Activated T-helper 1 cell treated with anti-CD3 and anti-CD28 coated beads, Interleukin-12 subunit alpha, Interleukin-12 subunit beta, Interleukin-2, Interleukin-4 antibody, amounts not matched to agents 30 ng/mL and 10 ng/mL and 1 ng/mL, durations not matched to agents 14 hours and 24 hours and 36 hours (primary cell): ENCODE measurements at places on chromosomes 4 and X. TPM values are rescaled to one million over a fixed set of nuclear protein-coding genes. Genes with fewer than 3 reads are reported as not detected.

Gene GAGE12E
- total RNA-seq, result not detected in 2 replicates

Gene ENOPH1
- total RNA-seq, result 60.8 and 61.5 TPM in 2 replicates

Gene DNASE1L1
- 12.4 and 14.5 TPM in 2 replicates for total RNA-seq

Gene TMSB15A
- not detected in 2 replicates for total RNA-seq

Gene KLF8
- 6.3 and 6.7 TPM in 2 replicates for total RNA-seq

Gene TLL1
- total RNA-seq, result not detected in 2 replicates

Gene SLC2A9
- 3.4 and 4.5 TPM in 2 replicates for total RNA-seq

Gene CCDC110
- total RNA-seq, result not detected in 2 replicates

Gene BTC
- total RNA-seq, result not detected in 2 replicates

Gene HERC5
- 19.1 and 21.2 TPM in 2 replicates for total RNA-seq

Gene ADRA2C
- total RNA-seq, result not detected in 2 replicates

Gene RTL5
- total RNA-seq, result 0.26 and 0.29 TPM in 2 replicates

Gene TLR7
- total RNA-seq, result 0.07 and 0.10 TPM in 2 replicates

Gene SLITRK2
- not detected in 2 replicates for total RNA-seq

Gene RPL36A
- 226 and 269 TPM in 2 replicates for total RNA-seq

Gene PPBP
- total RNA-seq, result not detected in 2 replicates

Gene SULT1B1
- total RNA-seq, result 0.17 and 0.26 TPM in 2 replicates

Gene TMPRSS11E
- not detected in 2 replicates for total RNA-seq

Gene PNMA6A
- total RNA-seq, result 0.56 and 0.73 TPM in 2 replicates

Gene SMIM31
- not detected in 2 replicates for total RNA-seq

Gene USP46
- total RNA-seq, result 9.9 and 10.1 TPM in 2 replicates

Gene MAGEC3
- total RNA-seq, result not detected in 2 replicates

Gene XAGE1A
- not detected in 2 replicates for total RNA-seq
